GF-D8 (cell line): ENCODE measurements at places on chromosomes 2 and 18.

DNA sequence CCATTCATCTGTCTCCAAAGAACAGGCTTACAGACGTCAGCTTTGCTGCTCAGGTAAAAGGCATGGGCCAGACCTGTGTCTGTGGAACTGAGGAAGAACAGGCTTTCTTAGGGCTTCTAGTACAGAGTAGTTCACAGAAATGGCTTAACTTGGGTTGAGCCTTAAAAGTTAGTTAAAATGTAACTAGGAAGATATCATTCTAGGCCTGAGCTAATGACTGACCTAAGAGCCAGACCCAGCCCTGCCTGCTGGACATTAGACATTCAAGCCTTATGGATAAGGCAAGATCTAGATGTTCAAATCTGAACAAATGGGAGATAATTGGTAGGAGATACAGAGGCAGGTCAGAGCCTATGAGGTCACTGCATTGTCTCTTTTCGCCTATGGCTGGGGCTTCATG is 73.9 kb upstream of the SLC14A2 start:
- no peak for DNase-seq

- DNase-seq, result no peak
Observed at GRCh38 chr18:8478166-8478967, 130.9 kb upstream of the RAB12 start.

DNA sequence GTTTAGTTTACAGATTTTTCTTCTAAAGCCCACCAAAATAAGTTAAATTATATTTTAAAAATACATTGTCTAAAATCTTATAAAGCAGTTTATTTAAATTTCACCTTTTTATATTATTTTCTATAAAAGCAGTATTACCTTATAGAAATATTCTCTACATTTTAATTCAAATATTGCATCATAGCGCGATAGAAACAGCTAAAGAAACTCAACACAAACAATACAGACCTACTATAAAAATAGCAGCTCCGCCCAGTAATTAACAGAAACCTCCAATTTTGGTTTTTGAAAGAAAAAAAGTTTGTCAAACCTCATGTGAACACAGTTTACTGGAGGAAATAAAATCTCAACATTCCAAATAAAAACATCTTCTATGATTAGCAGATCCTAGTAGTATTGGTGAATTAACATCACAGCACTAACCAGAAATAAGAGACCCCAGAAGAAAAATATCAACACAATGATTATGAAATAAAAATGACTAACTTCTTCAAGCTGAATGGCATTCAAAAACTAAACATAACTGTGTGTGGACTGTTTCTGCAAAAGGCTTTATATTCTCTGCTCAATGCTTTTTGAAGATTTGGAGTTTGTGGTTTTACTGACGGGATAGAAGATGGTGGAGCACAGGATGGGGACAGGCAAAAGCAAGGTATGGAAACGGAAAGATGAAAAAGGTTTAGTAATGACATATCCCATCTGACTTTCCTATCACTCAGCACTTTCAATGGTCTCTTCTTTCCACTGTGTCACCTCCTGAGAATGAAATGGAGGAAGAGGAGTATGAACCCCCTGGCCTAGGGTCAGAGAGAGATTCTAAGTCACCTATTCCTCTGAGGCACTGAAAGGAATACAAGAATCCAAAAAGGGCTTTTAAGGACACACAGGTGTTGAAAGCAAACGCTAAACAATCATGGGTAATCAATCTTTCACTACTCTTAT is 17.5 kb downstream of the MAP4K3 start:
- no peak for DNase-seq

- DNase-seq, result no peak
Observed at GRCh38 chr2:16687955-16688354, 22.3 kb upstream of the CYRIA start.

- no peak for DNase-seq
Observed at GRCh38 chr2:6556755-6557154, 309.0 kb downstream of the CMPK2 start.

DNA sequence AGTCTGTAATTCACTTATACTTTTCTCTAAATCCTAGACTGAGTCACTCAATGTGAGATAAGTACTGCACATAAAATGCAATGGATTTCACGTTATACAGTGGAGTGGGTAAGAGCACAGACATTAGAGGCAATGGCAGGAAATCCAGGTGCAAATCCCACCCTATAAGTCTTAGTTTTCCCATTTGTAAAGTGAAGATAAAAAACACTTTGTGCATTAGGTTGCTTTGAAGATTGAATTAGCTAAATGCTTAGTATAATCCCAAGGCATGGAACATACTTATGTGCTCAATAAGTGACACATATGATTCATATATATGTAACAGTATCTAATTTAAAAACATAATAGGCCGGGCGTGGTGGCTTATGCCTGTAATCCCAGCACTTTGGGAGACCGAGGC is 10.5 kb downstream of the ACTG2 start:
- DNase-seq, result no peak

- no peak for DNase-seq
Observed at GRCh38 chr2:134660626-134661402, 58.0 kb downstream of the TMEM163 start.

DNA sequence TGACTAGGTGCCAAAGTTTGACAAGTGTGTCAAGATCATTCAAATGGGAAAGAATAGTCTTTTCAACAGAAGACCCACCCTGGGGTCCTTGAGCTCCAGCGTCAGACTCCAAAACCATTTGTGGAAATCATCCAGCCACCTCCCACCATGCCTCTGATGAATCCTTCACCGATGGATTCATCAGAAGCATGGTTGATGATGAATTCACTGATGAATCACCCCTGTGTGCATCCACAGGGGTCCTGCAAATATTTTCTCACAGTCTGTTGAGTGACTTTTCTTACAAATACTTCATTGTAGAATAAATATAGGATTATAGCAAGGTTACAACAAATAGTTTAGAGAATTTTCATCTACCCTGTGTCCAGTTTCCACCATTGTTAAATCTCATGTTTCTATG is 4.3 kb downstream of the UGT1A9 start:
- no peak for DNase-seq

GRCh38 chr2:23069923-23070322 is 315.1 kb upstream of the KLHL29 start:
- DNase-seq, result no peak

GRCh38 chr2:107276034-107276433 is 390.1 kb upstream of the ST6GAL2 start:
- no peak for DNase-seq

DNA sequence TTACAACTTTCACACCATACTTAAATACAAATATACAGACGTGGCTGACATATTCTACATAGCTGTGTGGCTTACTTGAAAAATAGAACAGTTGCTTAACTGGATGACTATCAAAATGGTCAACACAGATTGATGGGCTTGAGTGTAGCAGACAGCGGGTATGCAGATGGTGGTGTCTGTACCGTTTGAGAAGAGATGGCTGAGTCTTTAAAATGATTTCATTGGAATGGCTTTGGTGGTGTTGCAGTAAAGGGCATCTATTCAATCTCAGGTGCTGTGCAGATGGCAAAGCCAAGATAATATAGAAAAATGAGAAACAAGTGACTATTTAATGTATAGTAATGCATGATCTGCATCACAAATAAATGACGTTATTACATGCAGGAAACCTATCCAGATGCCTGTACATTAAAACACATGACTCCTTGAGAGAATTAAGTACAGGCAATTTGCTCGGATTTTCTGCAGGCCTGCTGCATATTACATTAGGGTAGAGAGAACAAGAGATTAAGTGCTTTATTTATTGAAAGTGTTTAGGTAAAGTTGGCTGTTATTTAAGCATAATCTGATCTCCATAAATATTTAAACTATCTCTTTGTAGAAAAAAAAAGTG is 68.5 kb downstream of the AGPS start:
- DNase-seq, result no peak

DNA sequence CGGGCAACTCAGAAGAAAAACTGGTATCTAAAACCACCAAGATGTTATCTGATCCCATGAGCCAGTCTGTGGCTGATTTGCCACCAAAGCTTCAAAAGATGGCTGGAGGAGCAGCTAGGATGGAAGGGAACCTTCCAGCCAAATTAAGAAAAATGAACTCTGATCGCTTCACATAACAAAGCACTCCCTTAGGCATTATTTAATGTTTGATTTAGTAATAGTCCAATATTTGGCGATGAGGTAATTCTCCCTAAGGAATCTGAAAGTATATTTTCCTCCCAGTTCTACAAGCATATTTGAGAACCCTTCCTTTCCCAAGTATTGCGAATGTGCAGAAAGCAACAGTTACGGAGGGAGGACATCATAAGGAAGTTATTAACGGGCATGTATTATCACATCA is 156.6 kb downstream of the KCNJ3 start:
- DNase-seq, result no peak

GRCh38 chr2:161246281-161246680 is 61.9 kb upstream of the PSMD14 start:
- DNase-seq, result no peak

DNA sequence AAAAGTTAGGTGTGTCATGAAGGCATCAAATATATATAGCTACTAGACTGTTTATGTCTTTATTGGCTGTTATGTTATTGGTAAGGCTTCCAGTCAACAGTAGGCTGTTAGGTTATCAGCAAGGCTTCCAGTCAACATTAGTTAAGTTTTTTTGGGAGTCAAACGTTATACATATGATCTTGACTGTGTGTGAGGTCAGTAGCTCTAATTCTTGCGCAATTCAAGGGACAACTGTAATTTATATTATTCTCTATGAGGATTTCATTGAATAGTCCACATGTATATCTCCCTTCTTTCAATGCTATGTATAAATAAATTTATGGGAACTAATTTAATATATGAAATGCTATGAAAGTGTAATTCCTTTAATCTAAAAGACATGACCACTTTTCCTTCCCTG is 757.5 kb upstream of the TMEFF2 start:
- DNase-seq, result no peak

- DNase-seq, result no peak
Observed at GRCh38 chr2:167388497-167388896, 500.2 kb downstream of the XIRP2 start.
